ENCODE measurements at places on chromosomes 3 and 15. TPM values are rescaled to one million over a fixed set of nuclear protein-coding genes. Genes with fewer than 3 reads are reported as not detected.

DNA sequence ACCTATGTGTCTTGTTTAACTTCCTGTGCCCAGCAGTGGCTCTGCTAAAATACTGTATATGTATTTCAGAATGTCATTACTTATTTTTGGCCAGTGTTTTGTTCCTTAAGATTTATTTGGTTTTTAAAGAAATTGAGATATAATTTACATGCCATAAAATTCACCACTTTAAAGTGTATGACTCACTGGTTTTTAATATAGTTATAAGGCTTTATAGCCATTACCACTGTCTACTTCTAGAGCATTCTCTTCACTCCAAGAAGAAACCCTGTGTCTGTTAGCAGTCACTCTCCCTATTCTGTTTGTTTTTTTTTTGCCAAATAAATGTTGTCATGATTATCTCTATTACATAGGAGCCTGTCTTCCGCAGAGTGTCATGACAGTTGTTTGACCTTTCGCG is 25.8 kb downstream of the PPM1L start:
- no peaks in the 10 kb centered on the region for H3K36me3 ChIP-seq
- no peak for DNase-seq
- no peak overlapping the region for H3K4me3 ChIP-seq
- peaks cover 3% of the 10 kb centered on the region for H3K4me1 ChIP-seq
- H3K27me3 ChIP-seq: no peaks in the 10 kb centered on the region
- H3K27ac ChIP-seq: no peak overlapping the region

DNA sequence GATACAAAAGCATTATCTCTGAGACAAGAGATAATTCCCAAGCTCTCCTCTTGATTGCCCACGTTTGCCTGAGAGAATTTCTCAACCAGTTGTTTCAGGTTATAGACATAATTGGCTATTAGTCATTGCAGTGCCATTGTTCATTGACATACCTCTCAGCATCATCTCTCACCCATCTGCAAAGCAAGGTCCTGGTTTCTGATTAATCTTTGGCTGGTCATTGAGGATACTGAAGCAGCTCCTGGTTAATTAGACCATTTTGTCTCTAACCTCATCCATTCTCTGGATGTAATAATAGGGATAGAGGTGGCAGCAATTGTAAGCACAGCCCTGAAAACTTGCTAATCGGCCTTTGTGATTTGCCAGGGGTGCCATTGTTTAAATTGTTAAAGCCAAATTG is 104.2 kb downstream of the CNTN6 start:
- H3K36me3 ChIP-seq: no peaks in the 10 kb centered on the region
- no peak overlapping the region for H3K27ac ChIP-seq
- DNase-seq: no peak
- H3K4me1 ChIP-seq: no peaks in the 10 kb centered on the region
- H3K27me3 ChIP-seq: no peaks in the 10 kb centered on the region

DNA sequence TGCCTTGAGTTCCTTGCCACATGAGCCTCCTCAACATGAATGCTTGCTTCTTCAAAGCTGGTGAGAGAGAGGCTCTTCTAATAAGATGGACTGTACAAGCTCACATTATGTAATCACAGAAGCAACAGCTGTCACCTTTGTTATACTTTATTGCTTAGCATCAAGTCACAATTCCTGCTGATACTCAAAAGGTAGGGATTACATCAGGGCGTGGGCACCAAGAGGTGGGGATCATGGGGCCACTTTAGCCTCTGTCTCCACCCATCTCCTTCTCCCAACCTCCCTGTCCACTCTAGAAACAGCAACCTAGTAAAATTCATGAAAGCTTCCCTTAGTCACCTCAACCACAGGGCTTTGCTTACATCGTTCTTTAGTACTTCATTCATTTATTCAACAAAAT is 95.9 kb downstream of the FAM43A start:
- H3K4me1 ChIP-seq: no peaks in the 10 kb centered on the region
- no peak overlapping the region for H3K27ac ChIP-seq
- H3K4me3 ChIP-seq: no peak overlapping the region
- no peaks in the 10 kb centered on the region for H3K27me3 ChIP-seq

GRCh38 chr3:135158520-135158919 is 363.5 kb downstream of the EPHB1 start:
- no peak overlapping the region for H3K4me3 ChIP-seq
- H3K36me3 ChIP-seq: no peaks in the 10 kb centered on the region
- peaks cover 3% of the 10 kb centered on the region for H3K4me1 ChIP-seq
- no peak for DNase-seq
- H3K27me3 ChIP-seq: no peaks in the 10 kb centered on the region

DNA sequence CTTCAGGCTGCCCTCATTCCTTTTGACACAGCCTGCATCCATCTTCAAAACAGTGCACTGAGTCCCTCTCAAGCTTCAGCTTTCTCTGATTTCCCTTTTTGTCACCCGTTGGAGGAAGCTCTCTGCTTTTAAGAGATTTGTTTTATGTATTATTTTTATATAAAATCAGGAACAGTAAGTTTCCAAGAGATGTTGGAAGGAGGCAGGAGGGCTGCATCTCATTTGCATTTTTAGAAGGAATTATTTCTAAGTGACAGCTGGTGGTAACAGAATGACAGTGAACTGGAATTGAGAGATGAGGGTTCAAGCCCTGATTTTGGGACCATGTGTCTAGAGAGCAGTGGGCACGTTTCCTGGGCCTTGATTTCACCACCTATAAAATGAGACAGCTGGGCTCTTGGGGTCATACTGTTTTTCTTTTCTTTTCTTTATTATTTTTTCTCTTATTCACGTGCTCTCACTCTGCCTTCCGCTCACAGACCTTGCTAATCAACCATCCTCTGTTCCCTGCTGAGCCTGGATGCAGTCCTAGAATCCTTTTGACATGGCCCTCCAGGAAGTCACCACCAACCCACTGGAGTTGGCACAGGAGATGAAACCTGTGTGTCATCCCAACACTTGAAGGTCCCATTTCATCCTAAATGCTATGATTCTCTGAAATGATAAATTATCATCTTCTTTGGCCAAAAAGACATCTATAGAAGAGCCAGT is 148.6 kb downstream of the CACNA2D3 start:
- H3K36me3 ChIP-seq: no peaks in the 10 kb centered on the region
- DNase-seq: no peak
- no peak overlapping the region for H3K27ac ChIP-seq
- no peaks in the 10 kb centered on the region for H3K4me1 ChIP-seq
- H3K27me3 ChIP-seq: no peaks in the 10 kb centered on the region

- no peaks in the 10 kb centered on the region for H3K36me3 ChIP-seq
- no peak overlapping the region for H3K27ac ChIP-seq
- DNase-seq: no peak
- H3K4me3 ChIP-seq: no peak overlapping the region
- no peaks in the 10 kb centered on the region for H3K4me1 ChIP-seq
These were observed 179.9 kb upstream of the PFN2 start for GRCh38 chr3:150150633-150151032.

- no peaks in the 10 kb centered on the region for H3K4me1 ChIP-seq
- no peaks in the 10 kb centered on the region for H3K36me3 ChIP-seq
- no peak overlapping the region for H3K27ac ChIP-seq
- H3K4me3 ChIP-seq: no peak overlapping the region
These were observed 25.0 kb upstream of the ATP1B3 start for GRCh38 chr3:141851411-141851810.

DNA sequence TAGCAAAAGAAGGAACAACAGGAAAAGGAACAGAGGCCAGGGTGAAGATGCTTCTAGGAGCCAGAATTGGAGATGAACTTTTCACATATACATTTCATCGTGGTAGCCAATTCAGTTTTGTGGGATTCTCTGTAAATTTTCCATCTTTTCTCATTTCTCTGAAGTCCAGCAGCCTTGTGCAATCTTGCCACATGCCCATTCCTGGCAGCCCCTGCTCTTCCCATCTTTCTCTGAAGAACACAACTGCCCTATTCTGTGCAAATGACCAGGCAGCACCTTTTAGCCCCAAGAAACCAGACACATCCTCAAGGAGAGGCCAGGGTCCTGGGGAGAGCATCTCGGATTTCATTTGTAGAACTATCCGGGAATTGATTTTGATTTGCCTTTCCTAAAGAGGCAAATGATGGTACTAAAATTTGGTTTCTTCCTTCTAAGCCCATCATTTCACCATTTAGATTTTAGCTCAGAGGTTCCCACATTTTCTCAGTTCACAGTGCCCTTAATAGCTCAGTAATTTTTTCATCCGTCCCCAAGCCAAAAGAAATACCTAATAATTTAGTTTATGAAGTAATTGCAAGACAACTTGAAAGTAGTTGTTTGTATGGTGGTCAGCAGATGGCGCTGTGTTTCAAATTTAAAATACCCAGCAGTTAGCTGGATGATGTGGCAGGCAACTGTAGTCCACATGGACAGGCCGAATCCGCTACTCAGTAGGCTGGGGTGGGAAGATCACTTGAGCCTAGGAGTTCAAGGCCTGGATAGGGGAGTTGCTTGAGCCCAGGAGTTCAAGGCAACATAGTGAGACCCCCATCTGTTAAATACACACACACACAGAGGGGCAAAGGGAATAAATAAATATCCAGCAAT is 61.3 kb upstream of the ACKR4 start:
- H3K27me3 ChIP-seq: no peaks in the 10 kb centered on the region
- peak; percentile 17 for DNase-seq
- H3K4me3 ChIP-seq: no peak overlapping the region
- peaks cover 4% of the 10 kb centered on the region for H3K36me3 ChIP-seq

DNA sequence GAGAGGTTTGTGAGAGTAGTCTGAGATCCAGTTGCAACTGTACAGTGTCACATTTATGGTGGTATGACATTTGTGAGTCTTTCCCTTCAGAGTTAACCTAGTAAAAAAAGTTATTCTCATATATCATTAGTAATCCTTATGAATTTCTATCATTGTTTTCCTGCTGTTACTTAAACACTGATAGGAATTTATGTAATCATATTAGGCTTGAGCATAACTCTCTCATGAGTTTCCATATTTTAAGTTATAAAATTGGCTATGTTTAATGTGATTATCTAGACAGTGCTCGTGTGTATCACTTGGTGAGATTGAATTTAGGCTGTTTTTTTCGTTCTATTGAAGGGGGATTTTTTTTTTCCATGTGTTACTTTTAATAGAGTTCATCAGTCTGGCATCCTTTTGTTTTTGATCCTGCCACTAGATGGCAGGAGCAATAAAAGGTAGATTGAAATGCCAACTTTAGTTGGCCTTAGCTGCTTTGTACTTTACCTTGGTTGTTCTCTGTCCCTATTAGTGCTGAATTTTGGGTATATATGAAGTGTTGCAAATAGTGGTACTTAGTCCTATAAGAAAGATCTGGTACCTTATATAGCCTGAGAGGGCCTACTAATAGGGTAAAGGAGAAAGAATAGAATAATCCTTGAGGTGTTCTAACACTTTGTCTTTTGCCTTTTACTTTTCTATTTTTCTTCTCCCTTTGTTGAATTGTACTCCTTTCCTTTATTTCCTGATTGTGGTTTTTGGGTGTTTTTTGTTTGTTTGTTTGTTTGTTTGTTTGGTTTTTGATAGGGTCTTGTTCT is 17.9 kb downstream of the STT3B start:
- H3K4me3 ChIP-seq: no peak overlapping the region
- H3K27me3 ChIP-seq: no peaks in the 10 kb centered on the region
- H3K27ac ChIP-seq: no peak overlapping the region

DNA sequence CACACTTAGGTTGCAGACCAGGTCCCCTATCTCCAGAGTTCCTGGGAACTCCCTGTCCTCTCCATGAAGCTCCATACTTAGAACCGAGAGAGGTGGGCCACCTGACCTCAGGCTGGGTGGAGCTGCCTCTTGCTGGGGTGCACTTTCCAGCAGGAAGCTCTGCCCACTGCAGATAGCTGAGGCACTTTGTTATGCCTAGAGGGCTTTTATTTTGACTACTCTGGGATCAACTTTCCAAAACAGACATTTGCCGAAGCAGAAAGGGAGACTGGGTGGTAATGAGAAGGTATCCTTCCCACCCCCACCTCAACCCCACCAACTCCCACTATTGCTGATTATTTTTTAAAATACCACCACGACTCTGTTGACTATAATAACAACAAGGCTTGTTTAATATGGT is 54.7 kb downstream of the CLDN11 start:
- H3K27me3 ChIP-seq: no peaks in the 10 kb centered on the region
- 0 out of 2 replicates have a peak, but pooled peaks cover 3% of the 10 kb centered on the region for H3K4me1 ChIP-seq
- H3K4me3 ChIP-seq: no peak overlapping the region
- H3K27ac ChIP-seq: no peak overlapping the region
- DNase-seq: no peak
- no peaks in the 10 kb centered on the region for H3K36me3 ChIP-seq

DNA sequence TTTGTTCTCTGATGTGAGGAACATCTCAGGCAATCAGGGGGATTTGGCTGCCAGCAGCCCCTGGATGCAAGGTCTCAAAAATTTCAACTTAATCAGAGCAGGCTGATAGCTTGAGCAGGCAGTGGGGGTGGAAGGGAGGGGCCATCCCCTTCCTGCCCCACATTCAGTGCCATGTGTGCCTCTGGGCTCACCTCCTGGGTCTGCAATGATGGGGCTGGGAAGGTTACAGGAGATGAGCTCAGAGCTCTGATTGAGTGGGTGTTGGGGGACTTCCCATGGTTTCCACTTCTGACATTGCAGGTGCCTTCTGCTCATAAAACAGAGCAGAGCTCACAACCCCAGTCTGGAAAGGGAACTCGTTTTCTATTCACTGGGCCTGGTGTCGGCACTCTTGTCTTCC is 37.0 kb downstream of the PARP16 start:
- H3K4me1 ChIP-seq: peaks cover 4% of the 10 kb centered on the region
- no peak overlapping the region for H3K4me3 ChIP-seq
- H3K36me3 ChIP-seq: no peaks in the 10 kb centered on the region
- H3K27me3 ChIP-seq: no peaks in the 10 kb centered on the region

DNA sequence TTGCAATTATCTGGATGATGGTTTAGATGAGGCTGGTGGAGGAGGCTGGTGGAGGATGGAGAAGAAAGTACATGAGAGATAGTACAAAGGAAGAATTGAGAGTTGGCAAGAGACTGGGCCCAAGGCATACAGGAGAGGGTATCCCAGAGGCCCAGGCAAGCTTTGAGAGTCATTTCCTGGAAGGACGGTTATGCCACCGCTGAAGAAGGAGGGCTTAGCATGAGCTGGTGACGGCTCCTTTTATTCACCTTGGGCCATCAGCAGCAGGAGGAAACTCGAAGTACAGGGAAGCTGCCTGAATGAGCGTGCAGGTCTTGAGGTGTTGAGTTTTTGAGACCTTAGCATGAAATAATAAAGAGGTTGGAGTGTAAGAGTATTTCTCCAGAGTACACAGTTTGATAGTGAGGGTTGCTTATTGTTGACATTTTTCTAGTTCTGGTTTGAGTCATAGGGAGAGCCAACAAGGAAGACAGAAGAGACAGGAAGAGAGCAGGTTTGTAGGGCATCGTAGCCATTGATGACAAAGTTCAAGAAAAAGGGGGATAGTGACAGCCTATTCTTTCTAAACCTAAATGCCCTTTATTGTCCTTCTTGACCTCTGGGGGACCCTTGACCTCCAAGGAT is 13.8 kb downstream of the THSD4 start:
- no peak overlapping the region for H3K4me3 ChIP-seq
- no peaks in the 10 kb centered on the region for H3K27me3 ChIP-seq
- no peak overlapping the region for H3K27ac ChIP-seq
- DNase-seq: no peak
- no peaks in the 10 kb centered on the region for H3K4me1 ChIP-seq

The ATP8B4 gene
- total RNA-seq: 0.24 TPM

The CCDC39 gene
- 0.34 TPM for total RNA-seq

The FAM81A gene
- total RNA-seq: 3.0 TPM

The CHRNA3 gene
- 2.1 TPM for total RNA-seq

The CLDN11 gene
- total RNA-seq: 10.5 TPM

Measured in H1 (cell line).